ENCODE measurements at places on chromosomes 12 and 14.
A peak's percentile ranks its signal among the peaks of the same experiment; 100 is the strongest.

GRCh38 chr12:12883369-12884001 is 7.9 kb upstream of the GPRC5A start:
- DNase-seq = no peak

GRCh38 chr14:74190927-74191575 is 48.2 kb upstream of the VSX2 start:
- no peak for DNase-seq

- peak; percentile 73 for DNase-seq
These were observed 81.2 kb downstream of the IRF2BPL start for GRCh38 chr14:76947078-76947837.

DNA sequence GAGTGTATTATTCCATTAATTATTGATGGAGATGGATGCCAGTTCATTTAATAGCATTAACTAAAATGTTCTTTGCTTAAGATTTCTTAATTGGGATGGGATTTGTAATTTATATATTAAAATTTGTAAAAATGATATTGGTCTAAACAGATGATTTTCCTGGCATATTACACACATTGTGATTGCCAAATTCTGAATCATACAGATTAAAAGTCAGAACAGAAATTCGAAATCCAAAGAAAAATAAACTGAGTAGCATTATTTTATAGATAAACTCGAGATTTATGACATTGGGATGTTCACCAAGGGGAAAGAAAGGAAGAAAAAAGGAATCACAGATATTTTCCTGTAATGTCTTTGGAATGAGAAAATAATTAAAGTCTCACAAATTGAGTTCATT is 481.1 kb downstream of the CCER1 start:
- no peak for DNase-seq

DNA sequence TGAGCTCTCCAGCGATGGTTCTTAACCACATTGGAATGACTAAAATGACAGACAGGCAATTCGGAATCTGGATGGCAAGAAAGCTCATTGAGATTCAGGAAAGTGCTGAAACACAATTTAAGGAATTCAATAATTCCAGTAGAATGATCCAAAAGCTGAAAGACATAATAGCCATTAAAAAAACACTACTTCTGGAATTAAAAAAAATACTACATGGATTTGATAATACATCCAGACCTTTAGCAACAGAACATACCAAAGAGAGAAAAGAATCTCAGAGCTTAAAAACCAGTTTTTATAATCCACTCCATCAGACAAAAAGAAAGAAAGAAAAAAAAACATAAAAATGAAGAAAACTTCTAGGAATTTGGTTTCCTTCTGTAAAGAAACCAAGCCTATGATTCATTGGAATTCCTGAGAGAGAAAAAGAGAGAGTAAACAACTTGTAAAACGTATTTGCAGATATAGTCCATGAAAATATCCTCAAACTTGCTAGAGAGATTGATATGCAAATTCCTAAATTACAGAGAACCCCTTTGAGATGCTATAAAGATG is 52.8 kb downstream of the SLCO1B1 start:
- no peak for DNase-seq

DNA sequence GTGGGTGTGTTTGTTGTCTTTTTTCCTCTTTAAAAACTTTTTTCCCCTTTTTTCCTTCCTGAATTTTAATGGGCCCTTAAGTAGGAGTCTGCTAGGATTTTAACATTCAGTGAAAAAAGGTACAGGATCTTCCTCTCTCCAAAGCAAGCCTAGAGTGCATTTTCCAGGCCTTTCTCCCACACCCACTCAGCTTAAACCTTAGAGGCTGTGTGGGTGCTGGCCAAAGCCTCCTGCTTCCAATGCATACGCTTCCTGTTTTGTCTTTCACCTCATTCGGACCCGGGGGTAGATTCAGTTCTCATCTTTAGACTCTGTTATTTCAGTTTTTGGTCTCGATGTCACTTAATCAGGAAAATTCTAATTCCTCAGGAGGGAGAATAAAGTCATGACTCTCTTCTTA is 51.2 kb downstream of the TMEM30B start:
- no peak for DNase-seq

DNA sequence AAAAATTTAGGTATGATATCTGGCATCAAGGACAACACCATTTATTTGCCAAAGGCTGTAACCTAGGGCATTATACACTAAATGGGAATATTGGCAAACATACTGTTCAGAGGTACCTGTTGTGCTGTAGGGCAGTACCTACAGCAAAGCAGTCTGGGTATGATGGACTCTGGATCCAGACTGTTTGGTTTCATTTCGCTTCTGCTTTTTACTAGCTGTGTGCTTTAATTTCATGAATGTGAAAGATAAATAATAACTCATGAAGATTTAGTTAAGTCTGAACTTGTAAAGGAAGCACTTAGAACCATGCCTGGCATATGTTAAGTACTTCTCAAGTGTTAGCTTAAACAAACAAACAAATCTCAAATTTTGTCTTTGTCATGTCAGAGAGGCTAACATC is 17.7 kb upstream of the SLC38A2 start:
- DNase-seq = no peak

DNA sequence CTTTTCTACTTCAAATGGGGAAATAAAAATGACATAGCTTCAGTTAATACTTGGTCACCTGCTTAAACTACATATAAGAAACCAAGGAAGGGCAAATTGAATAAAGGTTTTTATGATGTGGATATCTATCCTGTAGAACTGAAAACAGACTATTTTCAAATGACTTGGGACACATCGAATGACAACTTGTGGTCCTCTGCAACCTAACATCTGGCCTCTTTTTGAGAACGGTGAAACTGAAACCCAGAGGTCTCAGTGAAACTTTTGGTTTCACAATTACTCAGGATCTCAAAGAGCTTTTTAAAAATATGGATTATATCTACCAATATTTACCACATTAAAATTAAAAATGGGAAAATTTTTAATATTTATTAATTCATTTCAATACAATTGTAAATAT is 65.2 kb downstream of the PPP2R5E start:
- no peak for DNase-seq

DNA sequence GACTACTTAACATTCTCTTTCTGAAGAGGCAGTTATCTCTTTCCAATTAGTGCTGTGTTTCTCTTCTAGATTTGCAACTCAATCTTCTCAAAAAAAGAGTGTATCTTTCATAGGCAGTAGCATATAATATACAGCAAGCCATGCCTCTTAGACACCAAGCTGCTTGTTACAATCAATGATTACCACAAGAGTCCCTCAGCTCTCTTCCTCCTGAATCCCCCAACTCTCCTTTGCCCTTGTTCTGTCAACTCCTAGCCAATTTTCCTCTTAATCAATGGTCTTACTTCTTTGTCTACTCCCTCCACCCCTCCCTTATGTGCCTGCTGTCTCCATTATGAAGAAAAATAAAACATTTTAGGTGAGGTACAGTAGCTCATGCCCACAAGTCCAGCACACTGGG is 2.6 kb downstream of the TMTC1 start:
- DNase-seq = no peak

DNA sequence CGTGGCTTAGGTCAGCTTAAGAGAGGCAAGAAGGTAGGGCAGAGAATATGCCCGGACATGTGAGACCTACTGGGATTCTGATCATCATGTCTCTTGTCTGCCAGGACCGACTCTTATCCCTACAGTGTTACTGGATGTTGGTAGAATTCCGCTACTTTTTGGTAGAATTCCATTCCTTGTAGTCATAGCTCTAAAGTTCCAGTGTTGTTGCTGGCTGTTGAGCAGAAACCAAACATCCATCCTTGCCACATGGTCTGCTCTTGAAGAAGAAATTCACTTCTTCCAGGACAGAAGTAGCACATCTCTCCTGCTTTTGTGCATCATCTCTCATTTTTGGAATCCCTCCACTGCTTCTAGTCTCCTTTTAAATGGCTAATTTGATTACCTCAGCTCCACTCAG is 453.7 kb downstream of the RPL10L start:
- no peak for DNase-seq

GRCh38 chr12:20490213-20490612 is 121.9 kb downstream of the PDE3A start:
- DNase-seq = no peak

- DNase-seq = no peak
These were observed 608.4 kb downstream of the LRFN5 start for GRCh38 chr14:42214981-42215491.

- no peak for DNase-seq
These were observed at the start of gene CMKLR1 for GRCh38 chr12:108338915-108339657. CMKLR1 (minus strand) TSS chr12:108339311; CDS start chr12:108293591, 45,720 bp downstream.

DNA sequence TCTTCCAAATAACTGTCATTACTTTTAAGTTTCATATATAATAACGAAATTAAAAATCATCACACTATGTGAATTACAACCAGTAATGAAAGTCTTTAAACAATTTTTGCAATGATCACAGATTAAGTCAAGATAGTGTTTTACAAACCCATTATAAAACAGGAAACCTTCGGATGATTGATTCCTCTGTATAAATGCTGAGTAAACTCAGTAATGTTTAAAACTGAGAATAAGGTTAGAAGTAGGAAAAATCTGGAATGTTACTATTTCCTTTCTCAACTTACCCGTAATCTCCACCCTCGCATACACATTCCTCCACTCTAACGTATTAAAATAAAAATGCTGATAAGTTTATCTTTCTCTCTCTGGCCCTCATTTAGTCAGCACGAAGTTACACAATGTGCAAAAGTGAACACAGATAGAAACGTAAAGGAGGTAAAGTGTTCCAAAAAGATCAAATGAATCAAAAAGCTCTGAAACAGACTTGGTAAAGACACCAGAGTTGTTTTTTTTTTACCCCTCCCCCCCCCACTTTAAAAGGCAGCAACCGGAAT is 1.6 kb downstream of the ZFC3H1 start:
- no peak for DNase-seq

- DNase-seq = no peak
These were observed 10.8 kb downstream of the BEGAIN start for GRCh38 chr14:100576091-100577085.

GRCh38 chr14:54743382-54743781 is 159.2 kb downstream of the GCH1 start:
- DNase-seq = no peak

GRCh38 chr12:65836419-65837197 is 12.3 kb downstream of the HMGA2 start:
- DNase-seq = no peak

- no peak for DNase-seq
These were observed 38.5 kb downstream of the PTGER2 start for GRCh38 chr14:52352569-52352968.

- DNase-seq = no peak
These were observed 138.8 kb upstream of the HMGA2 start for GRCh38 chr12:65685514-65685913.

- no peak for DNase-seq
These were observed 141.9 kb upstream of the PRKD1 start for GRCh38 chr14:30069536-30069935.

DNA sequence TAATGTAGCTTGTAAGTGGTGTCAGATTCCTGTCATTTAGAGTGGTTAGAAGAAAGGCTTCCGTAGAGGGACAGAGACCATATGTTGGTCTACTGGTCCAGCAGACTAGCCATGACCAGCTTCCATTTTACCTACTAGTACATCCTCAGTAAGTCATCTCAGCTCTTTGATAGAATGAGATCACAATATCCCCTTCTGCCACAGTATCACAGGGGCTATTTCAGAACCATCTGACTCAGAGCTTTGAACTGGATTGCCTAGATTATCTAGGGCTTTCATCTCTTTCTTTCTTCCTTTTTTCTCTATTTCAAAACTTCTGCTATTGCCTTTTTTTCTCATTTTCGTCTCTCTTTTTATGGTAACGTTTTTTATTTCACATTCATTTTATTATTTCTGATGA is 4.7 kb downstream of the ZDHHC17 start:
- DNase-seq = no peak

DNA sequence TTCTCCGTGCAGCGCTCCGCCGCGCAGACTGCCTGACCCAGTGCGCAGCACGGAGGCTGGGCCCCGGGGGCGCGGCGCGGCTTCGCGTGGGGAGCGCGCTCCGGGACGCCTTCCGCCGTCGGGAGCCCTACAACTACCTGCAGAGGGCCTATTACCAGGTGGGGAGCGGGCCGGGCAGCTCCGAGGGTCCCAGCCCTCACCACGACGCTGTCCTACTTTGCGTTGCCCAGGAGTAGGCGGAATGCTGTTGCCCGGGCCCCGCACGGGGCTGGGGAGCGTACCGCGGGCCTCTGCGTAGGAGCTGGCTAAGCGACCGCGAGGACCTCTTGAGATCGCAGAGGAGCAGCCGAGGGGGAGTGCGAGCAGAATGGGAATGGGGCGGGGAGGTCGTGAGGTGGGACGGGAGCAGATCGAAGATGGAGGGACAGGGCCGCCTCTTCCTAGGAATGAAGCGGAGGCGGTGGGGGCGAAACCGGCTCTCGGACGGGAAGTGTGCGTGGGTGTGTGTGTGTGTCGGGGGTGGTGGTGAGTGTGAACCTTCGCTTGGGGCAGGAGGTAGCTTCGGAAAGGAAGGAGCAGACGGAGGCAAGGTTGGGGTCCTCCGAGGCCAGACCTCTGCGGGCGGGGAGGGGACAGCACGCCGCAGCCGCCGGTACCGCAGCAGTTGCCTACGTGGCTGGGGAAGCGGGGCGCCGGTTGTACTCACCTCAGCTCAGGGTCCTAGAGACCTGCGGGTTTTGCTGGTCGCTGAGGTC is 751 bp downstream of the P3H3 start:
- DNase-seq = peak; percentile 42

DNA sequence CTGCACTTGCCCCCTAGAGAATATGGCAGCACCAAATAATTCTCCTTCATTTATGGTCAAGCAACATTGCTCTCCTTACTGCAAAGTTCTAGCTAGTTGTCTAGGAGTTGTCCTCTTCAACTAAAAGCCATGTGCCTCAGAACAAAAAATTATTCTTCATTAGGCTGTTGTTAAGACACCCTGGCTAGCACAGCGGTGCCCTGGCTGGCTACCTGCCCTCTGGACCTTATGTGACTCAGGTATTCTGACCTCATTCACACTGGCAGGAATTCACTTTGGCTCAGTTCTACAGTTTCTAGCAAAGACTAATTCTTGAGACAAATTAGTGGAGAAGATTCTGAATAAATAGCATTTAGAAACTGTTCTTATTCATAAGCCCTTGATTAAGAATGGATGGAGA is 224.4 kb upstream of the KRR1 start:
- no peak for DNase-seq

DNA sequence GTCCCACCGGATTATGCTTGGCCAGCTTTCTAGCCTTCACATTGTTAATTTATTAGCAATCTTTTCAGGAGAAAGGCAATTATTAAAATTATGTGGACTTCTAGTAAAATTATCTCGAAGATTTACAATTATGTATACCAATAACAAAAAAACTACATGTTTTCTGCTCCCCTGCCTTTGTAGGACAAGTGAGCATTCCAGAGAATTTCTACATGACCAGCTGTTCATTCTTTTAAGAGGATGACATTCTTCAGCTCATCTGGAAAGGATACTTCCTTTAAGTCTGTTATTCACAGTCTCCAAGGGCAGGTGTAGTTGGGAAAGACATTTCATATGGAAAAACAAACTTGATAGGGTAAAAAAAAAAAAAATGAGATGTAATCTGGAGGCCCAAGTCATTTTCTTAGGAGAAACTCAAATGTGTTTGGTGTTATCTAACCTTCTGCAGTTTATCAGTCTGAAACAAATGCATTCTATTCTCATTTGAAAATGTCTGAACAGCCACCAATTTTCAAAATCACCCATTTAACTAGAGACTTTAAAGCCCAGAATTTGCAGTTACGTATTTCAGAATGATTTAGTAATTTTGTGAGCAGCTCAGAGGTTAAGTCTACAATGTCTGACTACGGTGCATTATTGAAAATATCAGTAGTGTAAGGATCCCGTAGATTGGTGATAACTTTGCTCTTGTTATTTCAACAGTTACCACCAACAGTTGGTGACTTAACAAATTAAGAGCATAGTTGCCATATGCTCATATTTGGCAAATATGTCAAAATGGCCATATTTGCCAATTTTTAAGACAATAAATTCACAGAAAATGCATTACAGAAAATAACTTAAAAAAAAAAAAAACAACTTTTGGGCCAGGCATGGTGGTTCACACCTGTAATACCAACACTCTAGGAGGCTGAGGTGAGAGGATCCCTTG is 1.8 kb upstream of the PHLDA1 start:
- DNase-seq = no peak
